Mesothelial cell of epicardium (in vitro differentiated cells): ENCODE measurements at places on chromosomes 2 and 18.

DNA sequence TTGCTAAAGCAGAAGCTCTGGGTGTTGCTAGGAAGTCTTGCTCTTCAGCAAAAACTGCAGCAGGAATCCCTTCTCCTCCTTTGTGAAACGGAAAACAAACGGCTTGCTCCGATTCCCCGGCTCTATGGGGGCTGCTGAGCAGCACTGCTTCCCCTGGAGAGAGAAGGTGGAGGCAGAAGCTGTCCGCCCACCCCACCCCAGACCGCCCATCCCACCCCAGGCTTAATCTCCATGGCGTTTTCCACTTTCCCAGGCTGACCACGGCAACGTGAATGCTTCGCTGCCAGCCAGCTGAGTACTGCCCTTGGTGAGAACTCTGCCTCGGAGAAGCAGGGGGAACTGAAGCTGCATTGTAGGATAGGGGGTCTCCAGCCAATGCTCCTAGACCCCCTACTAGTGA, 139.2 kb downstream of the BCL2 start:
- no peak for DNase-seq
- no peaks in the 10 kb centered on the region for H3K36me3 ChIP-seq
- peaks cover 33% of the 10 kb centered on the region for H3K4me1 ChIP-seq
- H3K27me3 ChIP-seq, result peaks cover 2% of the 10 kb centered on the region
- no peak overlapping the region for H3K4me3 ChIP-seq
- H3K27ac ChIP-seq, result no peak overlapping the region

DNA sequence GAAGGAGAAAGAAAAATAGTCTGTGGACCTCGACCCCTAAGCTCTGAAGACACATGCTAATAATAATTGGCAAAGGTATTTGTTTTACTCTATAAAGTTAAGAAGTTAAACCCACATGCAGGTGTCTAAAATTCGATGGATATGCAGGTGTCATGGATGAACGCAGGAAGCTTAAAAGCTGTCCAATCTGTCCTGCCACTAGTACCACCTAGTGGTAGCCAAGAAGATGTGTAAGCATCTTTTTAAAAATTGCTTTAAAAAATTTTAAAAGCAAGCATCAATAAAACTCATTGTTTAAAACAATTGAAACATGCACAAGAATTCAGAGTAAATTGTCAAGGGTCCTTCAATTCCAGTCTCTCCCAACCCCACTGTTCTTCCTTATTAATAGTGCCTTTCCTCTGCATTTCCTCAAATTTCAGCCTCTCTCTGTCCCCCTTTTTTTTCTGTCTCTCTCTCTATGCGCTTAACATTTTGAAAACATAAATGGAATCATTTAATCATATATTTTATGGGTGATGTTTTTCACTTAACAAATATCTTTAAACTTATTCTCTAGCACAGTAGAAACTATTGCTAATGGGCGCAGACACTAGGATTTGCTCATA, 30.6 kb upstream of the PPP3R1 start:
- H3K4me3 ChIP-seq, result no peak overlapping the region
- peaks cover 27% of the 10 kb centered on the region for H3K27me3 ChIP-seq

GRCh38 chr2:221792971-221793521, 220.9 kb upstream of the EPHA4 start:
- no peaks in the 10 kb centered on the region for H3K36me3 ChIP-seq
- no peak overlapping the region for H3K4me3 ChIP-seq
- DNase-seq, result no peak
- no peaks in the 10 kb centered on the region for H3K27me3 ChIP-seq
- peaks cover 37% of the 10 kb centered on the region for H3K4me1 ChIP-seq

DNA sequence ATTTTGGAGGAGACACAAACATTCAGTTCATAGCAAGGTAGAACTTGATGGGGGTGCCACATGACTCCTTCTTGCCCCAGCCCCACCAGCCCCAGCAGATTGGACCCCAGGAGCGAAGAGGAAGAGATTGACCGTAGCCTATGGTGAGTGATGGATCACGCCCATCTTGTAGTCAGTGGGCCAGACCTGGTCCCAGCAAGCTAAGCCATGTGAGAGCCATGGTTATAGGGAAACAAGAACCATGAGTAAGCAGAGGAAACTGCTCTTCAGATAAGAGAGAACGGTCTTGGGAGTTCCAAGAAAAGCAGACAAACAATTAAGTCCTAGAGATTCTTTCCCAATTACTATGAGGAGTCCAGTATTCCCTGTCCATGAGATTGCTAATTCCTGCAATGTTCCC, 4.6 kb upstream of the TCF4 start:
- H3K27ac ChIP-seq, result no peak overlapping the region
- H3K4me1 ChIP-seq, result peaks cover 1% of the 10 kb centered on the region
- H3K36me3 ChIP-seq, result no peaks in the 10 kb centered on the region
- H3K4me3 ChIP-seq, result no peak overlapping the region
- no peak for DNase-seq

- H3K36me3 ChIP-seq, result peaks cover 23% of the 10 kb centered on the region
- no peak overlapping the region for H3K27ac ChIP-seq
- no peaks in the 10 kb centered on the region for H3K27me3 ChIP-seq
- DNase-seq, result no peak
- peaks cover 47% of the 10 kb centered on the region for H3K4me1 ChIP-seq
These were observed 195.2 kb downstream of the GLI2 start for GRCh38 chr2:120930864-120931263.

DNA sequence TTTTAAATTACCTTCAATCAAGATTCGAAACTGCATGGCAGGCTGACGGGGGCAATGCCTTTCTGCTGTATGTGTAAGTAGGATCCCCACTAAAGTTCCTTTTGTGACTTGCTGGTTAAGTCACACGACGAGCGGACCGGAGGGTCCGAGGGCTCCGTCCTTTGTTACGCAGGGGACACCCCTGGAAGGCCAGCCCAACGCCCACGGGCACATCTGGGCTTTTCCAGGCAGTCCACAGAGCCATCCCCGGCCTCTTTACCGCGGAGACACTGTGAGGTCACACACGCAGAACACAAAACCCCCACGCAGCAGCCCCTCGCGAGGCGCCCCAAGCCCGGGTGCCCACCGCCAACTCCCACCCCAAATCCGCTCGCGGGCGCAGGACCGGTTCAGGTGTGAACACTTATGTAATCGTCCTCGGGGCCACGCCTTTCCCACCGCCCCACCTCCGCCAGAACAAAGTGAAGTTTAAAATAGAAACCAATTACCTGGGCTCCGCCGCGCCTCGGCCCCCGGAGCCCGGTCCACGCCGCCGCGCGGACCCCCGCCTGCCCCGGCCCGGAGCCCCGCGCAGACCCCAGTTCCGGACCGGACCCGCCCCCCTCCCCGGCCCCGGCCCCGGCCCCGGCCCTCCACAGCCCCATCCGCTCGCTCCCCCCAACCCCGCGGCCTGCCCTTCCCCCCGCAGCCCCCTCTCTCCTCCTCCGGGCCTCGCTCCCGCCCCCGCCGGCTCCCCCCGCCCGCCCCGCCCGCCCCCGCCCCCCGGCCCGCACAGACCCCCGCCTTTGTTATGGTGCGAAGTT, 4.2 kb downstream of the ZNF516 start:
- no peaks in the 10 kb centered on the region for H3K27me3 ChIP-seq
- H3K4me3 ChIP-seq, result peak overlapping the region; percentile 94
- no peaks in the 10 kb centered on the region for H3K36me3 ChIP-seq
- DNase-seq, result no peak

DNA sequence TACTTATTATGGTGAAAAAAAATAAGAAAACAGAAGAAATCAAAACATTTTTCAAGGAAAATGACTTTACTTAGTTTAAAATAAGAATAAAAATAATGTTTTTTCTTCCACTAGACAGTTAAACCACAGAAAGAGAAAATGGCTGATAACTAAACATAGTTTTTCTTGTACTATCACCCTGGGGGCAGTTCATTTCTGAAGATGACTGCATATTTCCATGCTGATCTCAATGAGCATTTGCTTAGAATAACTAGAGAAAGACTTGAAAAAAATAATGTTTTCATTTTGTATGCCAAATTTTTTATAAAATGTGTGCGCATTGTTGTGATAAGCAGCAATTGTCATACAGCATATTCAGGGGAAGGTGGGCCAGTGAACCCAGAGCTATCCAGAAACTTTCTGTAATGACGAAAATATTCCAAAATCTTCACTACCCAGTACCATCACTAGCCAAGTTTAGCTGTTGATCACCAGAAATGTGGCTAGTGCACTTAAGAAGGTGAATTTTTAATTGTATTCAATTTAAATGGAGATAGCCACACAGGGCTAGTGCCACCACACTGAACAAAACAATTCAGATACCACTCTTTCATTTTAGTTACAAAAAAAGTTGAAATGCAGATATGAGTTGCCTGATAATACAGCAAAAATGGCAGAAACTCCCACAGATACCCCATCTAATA, 513.4 kb upstream of the NETO1 start:
- no peak overlapping the region for H3K27ac ChIP-seq
- DNase-seq, result no peak
- no peak overlapping the region for H3K4me3 ChIP-seq
- H3K27me3 ChIP-seq, result no peaks in the 10 kb centered on the region

GRCh38 chr2:181104512-181105115, 124.2 kb downstream of the UBE2E3 start:
- no peaks in the 10 kb centered on the region for H3K27me3 ChIP-seq
- H3K36me3 ChIP-seq, result no peaks in the 10 kb centered on the region
- H3K4me3 ChIP-seq, result no peak overlapping the region

- no peak overlapping the region for H3K27ac ChIP-seq
- no peak overlapping the region for H3K4me3 ChIP-seq
- no peaks in the 10 kb centered on the region for H3K27me3 ChIP-seq
- no peaks in the 10 kb centered on the region for H3K36me3 ChIP-seq
- DNase-seq, result no peak
These were observed 14.5 kb upstream of the TTR start for GRCh38 chr18:31577195-31577594.

DNA sequence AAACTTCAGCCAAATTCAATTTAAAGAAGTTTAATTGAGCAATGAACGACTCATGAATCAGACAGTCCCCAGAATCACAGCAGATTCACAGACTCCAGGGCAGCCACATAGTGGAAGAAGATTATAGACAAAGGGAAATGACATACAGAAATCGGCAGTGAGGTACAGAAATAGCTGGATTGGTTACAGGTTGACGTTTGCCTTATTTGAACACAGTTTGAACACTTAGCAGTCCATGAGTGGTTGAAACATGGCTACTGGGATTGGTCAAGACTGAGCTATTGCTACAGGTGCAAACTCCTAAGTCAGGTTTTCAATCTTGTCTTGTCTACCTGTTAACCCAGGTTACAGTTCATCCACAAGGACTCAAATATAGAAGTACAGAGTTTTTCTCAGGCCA, 169.6 kb downstream of the DLGAP1 start:
- H3K27me3 ChIP-seq, result peaks cover 4% of the 10 kb centered on the region
- no peaks in the 10 kb centered on the region for H3K36me3 ChIP-seq
- no peak overlapping the region for H3K27ac ChIP-seq

DNA sequence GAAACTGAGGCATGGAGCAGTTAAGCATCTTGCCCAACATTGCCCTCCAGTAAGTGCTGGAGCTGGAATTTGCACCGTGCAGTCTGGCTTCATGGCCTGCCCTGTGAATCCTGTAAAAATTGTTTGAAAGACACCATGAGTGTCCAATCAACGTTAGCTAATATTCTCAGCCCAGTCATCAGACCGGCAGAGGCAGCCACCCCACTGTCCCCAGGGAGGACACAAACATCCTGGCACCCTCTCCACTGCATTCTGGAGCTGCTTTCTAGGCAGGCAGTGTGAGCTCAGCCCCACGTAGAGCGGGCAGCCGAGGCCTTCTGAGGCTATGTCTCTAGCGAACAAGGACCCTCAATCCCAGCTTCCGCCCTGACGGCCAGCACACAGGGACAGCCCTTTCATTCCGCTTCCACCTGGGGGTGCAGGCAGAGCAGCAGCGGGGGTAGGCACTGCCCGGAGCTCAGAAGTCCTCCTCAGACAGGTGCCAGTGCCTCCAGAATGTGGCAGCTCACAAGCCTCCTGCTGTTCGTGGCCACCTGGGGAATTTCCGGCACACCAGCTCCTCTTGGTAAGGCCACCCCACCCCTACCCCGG, 1.3 kb downstream of the PROC start:
- DNase-seq, result no peak
- H3K27me3 ChIP-seq, result peaks cover 54% of the 10 kb centered on the region
- H3K4me3 ChIP-seq, result no peak overlapping the region
- no peak overlapping the region for H3K27ac ChIP-seq
- H3K4me1 ChIP-seq, result peaks cover 24% of the 10 kb centered on the region

- H3K27ac ChIP-seq, result no peak overlapping the region
- no peaks in the 10 kb centered on the region for H3K27me3 ChIP-seq
- no peak overlapping the region for H3K4me3 ChIP-seq
- H3K4me1 ChIP-seq, result peaks cover 14% of the 10 kb centered on the region
These were observed 40.5 kb downstream of the ANO7 start for GRCh38 chr2:241228860-241229516.

- peaks cover 2% of the 10 kb centered on the region for H3K4me1 ChIP-seq
- no peaks in the 10 kb centered on the region for H3K36me3 ChIP-seq
- H3K4me3 ChIP-seq, result no peak overlapping the region
- DNase-seq, result no peak
These were observed 570.8 kb downstream of the CCDC85A start for GRCh38 chr2:56754627-56755026.

DNA sequence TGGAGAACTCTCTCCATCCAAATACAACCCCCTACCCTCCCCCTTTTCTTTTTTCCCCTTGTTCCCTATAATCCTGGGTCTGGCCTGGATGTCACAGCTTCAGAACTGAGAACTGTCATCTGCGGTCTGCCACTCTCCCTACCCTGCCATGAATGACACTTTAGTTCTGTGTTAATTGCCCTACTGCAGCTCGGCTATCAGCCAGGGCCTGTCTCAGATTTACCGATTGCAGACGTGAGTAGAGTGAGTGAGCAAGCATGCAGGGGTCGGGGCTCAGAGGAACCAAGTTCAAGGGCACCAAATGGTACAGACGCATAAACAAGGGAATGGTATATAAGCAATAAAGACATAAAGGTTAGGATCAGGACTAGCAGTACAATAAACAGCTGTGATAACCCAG, 967.8 kb downstream of the BCL11A start:
- no peaks in the 10 kb centered on the region for H3K36me3 ChIP-seq
- H3K4me1 ChIP-seq, result peaks cover 41% of the 10 kb centered on the region
- no peaks in the 10 kb centered on the region for H3K27me3 ChIP-seq
- H3K4me3 ChIP-seq, result peak overlapping the region; percentile 4

- H3K4me3 ChIP-seq, result no peak overlapping the region
- peaks cover 1% of the 10 kb centered on the region for H3K27me3 ChIP-seq
- no peak overlapping the region for H3K27ac ChIP-seq
- peaks cover 11% of the 10 kb centered on the region for H3K36me3 ChIP-seq
These were observed 47.6 kb downstream of the G6PC2 start for GRCh38 chr2:168948621-168949212.

DNA sequence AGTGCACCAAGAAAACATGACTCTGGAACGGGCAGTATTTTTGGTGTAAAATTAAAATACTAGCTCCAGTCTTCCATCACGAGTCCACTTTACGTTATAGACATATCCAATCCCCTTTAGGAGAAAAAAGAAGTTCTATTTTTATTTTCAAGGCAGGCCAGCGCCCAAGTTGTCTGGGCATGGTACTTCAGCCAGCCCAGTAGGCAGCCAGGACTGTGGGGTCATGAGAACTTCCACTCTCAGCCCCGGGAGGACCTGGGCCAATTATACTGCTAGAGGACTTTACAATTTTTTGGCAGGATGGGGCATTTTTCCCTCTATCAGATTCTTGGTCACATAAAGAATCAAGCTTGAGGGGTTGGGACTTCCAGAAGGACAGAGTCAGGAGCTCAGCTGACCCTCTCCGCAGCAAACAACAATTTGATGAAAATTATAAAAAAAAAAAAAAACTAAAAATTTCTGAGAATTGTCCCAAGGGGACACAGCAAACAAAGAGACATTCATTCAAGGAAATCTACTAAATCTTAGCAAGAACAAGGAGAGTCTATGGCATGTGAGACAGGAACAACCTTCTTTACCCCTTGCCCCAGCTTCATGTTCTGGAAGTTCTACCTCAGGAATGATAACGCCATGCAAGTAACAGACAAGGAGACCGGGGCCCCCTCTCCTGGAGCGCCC, 37.3 kb upstream of the B3GNT2 start:
- DNase-seq, result no peak
- H3K27me3 ChIP-seq, result no peaks in the 10 kb centered on the region
- H3K27ac ChIP-seq, result no peak overlapping the region
- H3K36me3 ChIP-seq, result peaks cover 6% of the 10 kb centered on the region
